ENCODE measurements at places on chromosomes 4 and X.

- H3K36me3 ChIP-seq: no peaks in the 10 kb centered on the region
- H3K27ac ChIP-seq: peak overlapping the region; percentile 75
These were observed 66.8 kb downstream of the SOWAHB start for GRCh38 chr4:76830964-76831703.

- no peak for DNase-seq
- H3K4me3 ChIP-seq: no peak overlapping the region
- no peaks in the 10 kb centered on the region for H3K36me3 ChIP-seq
- H3K27me3 ChIP-seq: no peaks in the 10 kb centered on the region
- no peaks in the 10 kb centered on the region for H3K4me1 ChIP-seq
These were observed 18.1 kb downstream of the KIT start for GRCh38 chr4:54675721-54676461.

- no peak overlapping the region for H3K27ac ChIP-seq
- H3K4me3 ChIP-seq: no peak overlapping the region
- H3K27me3 ChIP-seq: no peaks in the 10 kb centered on the region
These were observed 211.4 kb downstream of the ENOX2 start for GRCh38 chrX:130691576-130691975.

DNA sequence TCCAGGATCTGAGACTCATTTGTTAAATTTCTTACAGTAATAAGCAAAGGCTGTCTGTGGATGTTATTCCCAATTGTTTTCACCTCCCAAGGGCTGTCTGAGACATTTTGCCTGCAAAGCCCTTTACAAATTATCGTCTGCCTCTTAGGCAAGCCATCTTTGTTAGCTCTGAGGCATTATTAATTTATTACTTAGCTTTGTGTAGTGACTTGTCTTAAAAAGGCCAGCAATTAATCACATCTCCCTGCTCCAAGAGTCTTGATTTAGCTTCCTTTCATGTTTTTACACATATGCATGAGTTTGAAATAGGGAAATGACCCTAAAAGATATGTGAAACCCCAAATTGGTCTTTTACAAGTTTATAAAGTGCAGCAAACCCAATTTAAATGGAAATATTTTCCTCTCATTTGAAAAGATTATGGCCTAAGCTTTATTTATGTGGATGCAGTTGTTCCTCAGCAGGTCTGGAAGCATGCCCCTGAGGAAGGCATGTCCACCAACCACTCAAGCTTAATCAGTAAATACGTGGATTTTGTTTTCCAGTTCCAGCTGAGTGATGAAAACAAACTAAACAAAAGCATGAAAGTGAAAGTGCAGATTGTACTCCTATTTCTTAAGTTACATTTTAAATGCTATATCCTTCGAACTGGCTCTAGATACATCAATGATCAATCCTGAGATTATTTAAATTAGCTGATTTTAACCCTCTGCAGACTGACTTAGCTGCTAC, 173.6 kb upstream of the LNX1 start:
- H3K27me3 ChIP-seq: no peaks in the 10 kb centered on the region
- H3K36me3 ChIP-seq: no peaks in the 10 kb centered on the region
- H3K27ac ChIP-seq: peak overlapping the region; percentile 20
- no peak for DNase-seq
- no peaks in the 10 kb centered on the region for H3K4me1 ChIP-seq
- no peak overlapping the region for H3K4me3 ChIP-seq

DNA sequence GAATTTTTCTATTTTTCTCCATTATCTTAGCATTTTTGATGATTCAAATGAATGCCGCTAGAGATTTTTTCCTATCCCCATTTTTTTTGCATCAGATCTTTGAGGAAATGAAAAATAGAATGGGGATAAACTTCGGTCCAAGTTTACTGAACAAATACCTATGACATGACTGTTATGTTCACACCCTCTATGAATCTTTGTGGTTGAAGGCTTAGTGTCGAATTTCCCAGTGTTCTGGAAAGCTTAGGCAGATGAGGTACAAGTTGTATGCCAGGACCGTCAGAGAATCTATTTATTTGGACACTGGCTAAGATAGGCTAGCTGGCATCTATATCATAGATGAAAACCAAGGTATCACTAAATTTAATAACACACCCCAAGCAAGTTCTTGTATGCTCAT, 123.4 kb downstream of the SPCS3 start:
- no peak overlapping the region for H3K4me3 ChIP-seq
- H3K27ac ChIP-seq: no peak overlapping the region
- no peaks in the 10 kb centered on the region for H3K4me1 ChIP-seq
- H3K36me3 ChIP-seq: no peaks in the 10 kb centered on the region

GRCh38 chr4:73187325-73187724, 71.3 kb downstream of the ANKRD17 start:
- H3K27me3 ChIP-seq: no peaks in the 10 kb centered on the region
- H3K4me1 ChIP-seq: no peaks in the 10 kb centered on the region

GRCh38 chr4:95472534-95472933, 76.2 kb downstream of the UNC5C start:
- H3K27ac ChIP-seq: no peak overlapping the region
- no peaks in the 10 kb centered on the region for H3K27me3 ChIP-seq
- no peak overlapping the region for H3K4me3 ChIP-seq
- no peaks in the 10 kb centered on the region for H3K4me1 ChIP-seq

GRCh38 chr4:14879683-14880082, 122.6 kb upstream of the CPEB2 start:
- no peak overlapping the region for H3K4me3 ChIP-seq
- DNase-seq: peak; percentile 69
- H3K4me1 ChIP-seq: peaks cover 11% of the 10 kb centered on the region
- H3K36me3 ChIP-seq: no peaks in the 10 kb centered on the region
- no peaks in the 10 kb centered on the region for H3K27me3 ChIP-seq

DNA sequence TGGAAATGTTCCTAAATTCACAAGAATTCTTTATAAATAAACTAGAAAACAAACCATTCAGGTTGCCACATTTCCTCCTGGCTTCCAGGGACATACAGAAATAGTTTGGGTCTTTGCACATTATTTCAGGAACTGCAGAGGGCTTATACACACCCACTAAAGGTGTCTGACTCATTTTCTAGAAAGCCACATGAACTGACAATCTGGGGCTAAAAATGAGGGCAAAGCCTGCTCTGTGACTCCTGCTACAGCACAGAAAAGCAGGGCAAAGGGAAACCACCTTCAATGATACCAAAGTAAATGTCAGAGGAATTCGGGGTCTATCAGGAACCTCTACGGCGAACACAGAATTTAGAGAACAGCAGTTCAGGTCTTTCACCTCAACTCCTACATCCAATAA, 112.2 kb upstream of the MAP3K15 start:
- no peaks in the 10 kb centered on the region for H3K27me3 ChIP-seq
- H3K27ac ChIP-seq: no peak overlapping the region
- no peaks in the 10 kb centered on the region for H3K36me3 ChIP-seq
- no peak overlapping the region for H3K4me3 ChIP-seq
- no peaks in the 10 kb centered on the region for H3K4me1 ChIP-seq

DNA sequence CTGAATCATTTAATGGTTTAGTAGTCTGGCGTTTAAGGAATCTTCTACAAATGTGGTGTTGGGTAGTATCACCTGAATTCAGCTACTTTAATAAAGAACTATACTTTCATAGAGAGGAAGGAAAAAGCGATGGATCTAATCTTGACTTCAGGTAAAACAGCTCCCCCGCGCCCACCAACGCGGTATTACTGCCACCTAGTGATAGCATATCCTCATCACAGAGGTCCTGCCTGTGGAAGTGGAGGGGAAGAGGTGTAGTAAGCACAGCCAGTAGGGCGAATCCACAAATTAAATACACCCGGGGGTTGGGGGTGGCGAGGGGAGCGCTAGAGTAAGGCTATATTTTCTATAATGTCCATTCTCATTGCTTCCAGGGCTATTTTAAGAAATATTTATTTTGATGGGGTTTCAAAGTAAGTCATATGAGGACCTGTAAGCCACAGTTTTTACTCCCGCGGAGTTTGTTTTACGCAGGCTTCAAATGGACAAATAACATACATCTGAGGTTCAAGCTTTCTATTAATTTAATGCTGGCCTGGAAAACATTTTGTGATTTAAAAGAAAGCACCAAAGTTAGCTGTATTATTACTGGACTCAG, 8.3 kb upstream of the DAPP1 start:
- H3K4me3 ChIP-seq: no peak overlapping the region
- no peaks in the 10 kb centered on the region for H3K36me3 ChIP-seq
- DNase-seq: peak; percentile 78
- no peaks in the 10 kb centered on the region for H3K27me3 ChIP-seq

- H3K4me3 ChIP-seq: no peak overlapping the region
- no peak overlapping the region for H3K27ac ChIP-seq
- H3K4me1 ChIP-seq: no peaks in the 10 kb centered on the region
- H3K36me3 ChIP-seq: no peaks in the 10 kb centered on the region
These were observed 145.1 kb downstream of the COL4A5 start for GRCh38 chrX:108584617-108585211.

DNA sequence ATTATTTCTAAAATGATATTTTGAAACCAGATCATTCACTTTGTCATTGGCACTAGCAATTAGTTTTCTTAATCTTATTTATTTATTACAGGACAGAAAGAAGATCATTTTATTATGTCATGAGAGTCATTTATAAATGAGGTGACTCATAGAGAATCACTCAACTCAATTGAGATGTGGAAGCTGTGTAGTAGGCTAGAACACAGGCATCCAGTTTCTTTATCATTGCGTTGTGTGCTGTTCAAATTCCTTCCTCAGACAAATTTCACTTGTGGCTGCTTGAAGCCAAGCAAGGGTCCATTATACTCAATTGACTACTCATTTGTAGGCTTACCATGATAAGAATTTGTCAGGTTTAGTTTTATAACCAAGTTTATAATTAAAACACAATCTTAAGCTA, 87.6 kb downstream of the MRPL1 start:
- H3K36me3 ChIP-seq: peaks cover 25% of the 10 kb centered on the region
- no peak overlapping the region for H3K27ac ChIP-seq
- no peak overlapping the region for H3K4me3 ChIP-seq
- no peaks in the 10 kb centered on the region for H3K27me3 ChIP-seq
- H3K4me1 ChIP-seq: no peaks in the 10 kb centered on the region

GRCh38 chrX:15883540-15883863, 28.9 kb upstream of the AP1S2 start:
- no peak for DNase-seq
- H3K27me3 ChIP-seq: no peaks in the 10 kb centered on the region
- H3K36me3 ChIP-seq: no peaks in the 10 kb centered on the region
- no peaks in the 10 kb centered on the region for H3K4me1 ChIP-seq
- no peak overlapping the region for H3K27ac ChIP-seq
- H3K4me3 ChIP-seq: no peak overlapping the region

- no peaks in the 10 kb centered on the region for H3K36me3 ChIP-seq
- no peaks in the 10 kb centered on the region for H3K27me3 ChIP-seq
- H3K27ac ChIP-seq: no peak overlapping the region
- no peaks in the 10 kb centered on the region for H3K4me1 ChIP-seq
These were observed 341.8 kb downstream of the RAPGEF2 start for GRCh38 chr4:159444678-159445077.

DNA sequence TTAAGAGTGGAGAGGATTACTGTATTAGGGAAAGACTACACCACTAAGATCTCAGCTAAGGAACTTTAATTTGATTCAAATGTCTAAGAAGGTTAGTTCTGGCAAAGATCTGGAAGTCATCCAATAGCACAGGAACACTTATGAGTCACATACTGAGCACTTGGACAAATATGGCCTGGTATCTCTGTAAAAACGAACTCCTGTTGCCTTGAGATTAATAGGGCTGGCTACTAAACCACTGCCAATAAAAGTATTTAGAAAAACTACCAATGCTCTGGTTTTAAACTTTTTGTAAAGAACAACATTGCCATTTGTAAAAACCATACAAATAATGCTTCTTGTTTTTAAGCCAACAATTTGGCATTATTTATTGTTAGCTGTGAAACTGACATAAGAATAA, 70.5 kb downstream of the SEC24D start:
- H3K36me3 ChIP-seq: peaks cover 58% of the 10 kb centered on the region
- H3K27ac ChIP-seq: no peak overlapping the region
- H3K27me3 ChIP-seq: no peaks in the 10 kb centered on the region
- DNase-seq: no peak
- H3K4me3 ChIP-seq: no peak overlapping the region

DNA sequence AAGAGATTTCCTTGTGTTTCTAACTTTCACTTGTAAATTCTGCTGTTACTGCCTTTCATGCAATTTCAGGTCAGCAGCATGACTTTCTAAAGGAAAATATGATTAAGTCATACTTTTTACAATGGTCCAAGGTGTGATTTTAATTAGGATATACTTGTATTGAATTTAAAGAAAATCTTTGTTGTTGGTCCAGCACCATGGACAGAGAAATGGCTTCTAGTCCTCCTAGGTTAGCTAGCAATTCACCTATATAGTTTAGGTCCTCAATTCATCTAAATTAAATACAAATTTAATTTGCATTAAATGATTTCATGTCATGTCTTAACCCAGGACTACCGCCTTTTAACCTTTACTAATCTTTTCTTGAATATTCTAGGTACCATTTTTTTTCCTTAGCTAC, 304.9 kb upstream of the RPS6KA3 start:
- no peaks in the 10 kb centered on the region for H3K36me3 ChIP-seq
- H3K27ac ChIP-seq: no peak overlapping the region
- no peaks in the 10 kb centered on the region for H3K4me1 ChIP-seq
- no peak for DNase-seq

DNA sequence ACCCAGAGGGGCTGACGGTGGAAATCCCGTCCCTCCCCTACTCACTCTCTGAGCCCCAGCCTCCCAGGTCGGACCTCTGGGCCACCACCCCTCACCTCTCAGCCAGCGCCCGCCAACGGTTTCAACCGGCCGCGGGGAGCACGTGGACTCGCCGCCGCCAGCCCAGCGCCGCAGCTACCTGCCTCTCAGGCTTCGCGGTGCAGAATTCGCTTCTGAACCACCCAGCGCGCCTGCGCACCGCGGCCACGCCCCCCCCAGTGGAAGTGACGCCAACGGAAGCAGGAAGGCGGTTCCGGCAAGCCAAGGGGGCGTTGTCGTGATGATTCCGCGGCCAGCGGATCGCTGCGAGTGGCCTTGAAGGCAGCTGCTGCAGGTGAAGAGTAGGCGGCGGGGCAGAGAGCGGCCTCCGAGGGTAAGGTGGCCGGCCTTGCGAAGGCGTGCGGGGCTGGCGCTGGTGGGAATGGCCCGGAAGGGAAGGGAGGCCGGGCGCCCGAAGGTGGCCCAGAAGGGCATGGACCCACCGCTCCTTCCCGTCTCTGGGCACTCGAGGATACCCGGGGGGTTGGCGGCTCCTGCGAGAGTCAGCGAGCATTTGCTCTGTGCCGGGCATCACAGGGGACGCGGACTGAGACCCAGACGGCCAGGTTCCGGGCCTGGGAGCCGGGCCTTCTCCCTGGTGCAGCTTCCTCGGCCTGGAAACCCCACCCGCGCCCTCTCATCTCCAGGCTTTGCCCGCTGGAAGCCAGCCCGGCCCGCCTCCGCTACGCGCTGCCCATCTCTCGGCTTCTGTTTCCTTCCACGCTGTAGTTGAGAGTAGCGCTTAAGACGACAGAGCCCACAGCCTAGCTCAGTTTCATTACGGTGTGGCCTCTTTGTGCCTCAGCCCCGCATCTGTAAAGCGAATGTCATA, at the start of the genes LYAR and ZBTB49:
TSS of gene LYAR (minus strand) at position 214 of the 910 bp plus-strand sequence. CDS start 6,412 bp downstream, outside the sequence.
TSS of gene ZBTB49 (plus strand) at position 311 of the 910 bp plus-strand sequence. CDS start 9,695 bp downstream, outside the sequence.
- peaks cover 16% of the 10 kb centered on the region for H3K36me3 ChIP-seq
- H3K4me3 ChIP-seq: peak within 1 kb of the TSS; percentile 98
- peak within 1 kb of the TSS; percentile 80 for H3K27ac ChIP-seq
- peak; percentile 97 for DNase-seq

GRCh38 chr4:36692586-36692985, 411.2 kb downstream of the DTHD1 start:
- no peak overlapping the region for H3K27ac ChIP-seq
- no peaks in the 10 kb centered on the region for H3K4me1 ChIP-seq
- no peak for DNase-seq
- H3K27me3 ChIP-seq: no peaks in the 10 kb centered on the region
- no peak overlapping the region for H3K4me3 ChIP-seq

GRCh38 chrX:120001787-120002186, 58.2 kb upstream of the NKAP start:
- H3K27ac ChIP-seq: no peak overlapping the region
- no peak overlapping the region for H3K4me3 ChIP-seq
- peaks cover 27% of the 10 kb centered on the region for H3K27me3 ChIP-seq
- H3K4me1 ChIP-seq: peaks cover 4% of the 10 kb centered on the region
- H3K36me3 ChIP-seq: no peaks in the 10 kb centered on the region

Measured in upper lobe of right lung (tissue), 1 donor.